ENCODE measurements at places on chromosomes 1 and 21.
A peak's percentile ranks its signal among the peaks of the same experiment; 100 is the strongest.

DNA sequence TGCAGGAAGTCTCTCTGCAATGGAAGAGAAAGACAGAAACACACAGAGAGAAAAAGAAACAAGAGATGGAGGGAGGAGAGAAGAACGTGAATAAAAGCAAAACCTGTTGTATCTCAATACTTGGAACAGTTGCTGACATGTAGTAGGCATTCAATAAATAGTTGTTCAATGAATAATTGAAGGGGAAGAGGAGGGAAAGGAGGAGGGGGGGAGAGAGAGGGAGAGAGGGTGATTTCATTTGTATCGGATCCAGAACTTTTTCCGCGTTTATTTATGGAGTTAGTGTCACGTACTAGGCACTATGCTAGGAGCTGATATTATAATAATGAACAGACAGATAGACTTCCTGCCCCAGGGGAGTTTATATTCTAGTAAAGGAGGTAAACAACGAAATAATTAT, 144.1 kb downstream of the OMA1 start:
- DNase-seq, result peak; percentile 21

GRCh38 chr21:44763451-44764318, 37.9 kb downstream of the UBE2G2 start:
- DNase-seq, result no peak

DNA sequence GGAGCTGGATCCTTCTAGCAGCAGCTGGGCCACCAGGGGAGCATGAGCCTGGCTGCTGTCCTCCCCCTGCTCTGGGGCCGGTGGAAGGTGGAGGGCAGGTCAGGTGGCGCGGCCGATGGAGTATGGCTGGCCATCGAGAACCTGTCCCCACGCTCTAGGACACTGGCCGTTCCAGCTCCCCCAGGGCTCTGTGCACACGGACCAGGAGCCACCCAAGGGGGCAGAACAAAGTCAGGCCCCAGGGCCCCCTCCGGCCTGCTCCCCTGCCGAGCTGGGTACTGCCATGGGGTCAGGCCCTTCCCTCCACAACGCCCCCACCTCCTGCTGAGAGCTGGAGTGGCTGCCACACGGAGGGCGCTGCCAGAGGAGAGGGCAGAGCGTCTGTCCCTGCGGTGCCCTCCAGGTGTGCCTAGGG, 4.5 kb upstream of the PLCH2 start:
- no peak for DNase-seq

- peak; percentile 2 for DNase-seq
Measured at GRCh38 chr1:69967245-69967766, 238.1 kb downstream of the LRRC40 start.

- DNase-seq, result no peak
Measured at GRCh38 chr21:36188081-36188681, 31.6 kb downstream of the DOP1B start.

GRCh38 chr1:155091071-155092051, 12.7 kb downstream of the EFNA3 start:
- peak; percentile 47 for DNase-seq

GRCh38 chr1:153775458-153776327, 486 bp downstream of the SLC27A3 start:
- DNase-seq, result peak; percentile 57

- DNase-seq, result peak; percentile 77
Measured at GRCh38 chr1:6922096-6922931, 137.1 kb downstream of the CAMTA1 start.

- DNase-seq, result no peak
Measured at GRCh38 chr1:5994713-5995621, 2.7 kb upstream of the NPHP4 start.

GRCh38 chr21:42252778-42253340, 33.9 kb downstream of the ABCG1 start:
- DNase-seq, result no peak

- DNase-seq, result no peak
Measured at GRCh38 chr21:43720539-43721166, 1.7 kb downstream of the PDXK start.

GRCh38 chr1:114180742-114181141, 27.1 kb upstream of the SYT6 start:
- DNase-seq, result no peak

- no peak for DNase-seq
Measured at GRCh38 chr1:65109487-65109886, 38.5 kb upstream of the AK4 start.

GRCh38 chr1:224435318-224435763, 744 bp upstream of the WDR26 start:
- peak; percentile 78 for DNase-seq

- no peak for DNase-seq
Measured at GRCh38 chr1:62336995-62337705, 17.9 kb upstream of the KANK4 start.

DNA sequence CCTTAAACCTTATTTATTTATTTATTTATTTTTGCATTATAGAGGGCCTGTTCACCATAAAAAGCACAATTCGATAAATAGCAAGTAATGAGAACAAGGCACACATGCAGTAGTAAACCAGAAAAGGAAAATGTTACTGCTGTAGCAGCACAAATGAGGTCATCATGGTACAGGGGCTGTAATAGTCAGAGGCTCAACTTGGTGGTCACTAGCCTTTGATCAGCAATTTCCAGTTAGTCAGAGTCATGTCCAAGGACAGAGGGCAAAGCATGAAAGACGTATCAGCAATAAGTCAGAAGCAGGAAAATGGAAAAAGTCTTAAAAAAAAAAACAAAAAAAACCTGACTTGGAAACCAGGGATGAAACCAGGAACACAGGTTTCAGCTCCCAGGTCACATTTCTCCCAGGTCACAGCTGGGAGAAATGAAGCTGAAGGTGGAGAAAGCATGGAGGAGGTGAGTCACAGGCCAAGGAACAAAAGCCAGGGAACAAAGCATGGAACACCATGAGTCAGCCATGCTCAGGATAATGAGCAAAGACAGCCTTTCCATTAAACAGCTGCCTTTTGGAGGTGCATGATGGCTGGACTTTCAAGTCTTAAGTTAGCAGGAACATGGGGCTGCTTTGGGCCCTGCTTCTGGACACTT, 556.3 kb downstream of the LTN1 start:
- peak; percentile 45 for DNase-seq

- DNase-seq, result peak; percentile 88
Measured at GRCh38 chr1:234486858-234487840, 8.2 kb upstream of the TARBP1 start.

DNA sequence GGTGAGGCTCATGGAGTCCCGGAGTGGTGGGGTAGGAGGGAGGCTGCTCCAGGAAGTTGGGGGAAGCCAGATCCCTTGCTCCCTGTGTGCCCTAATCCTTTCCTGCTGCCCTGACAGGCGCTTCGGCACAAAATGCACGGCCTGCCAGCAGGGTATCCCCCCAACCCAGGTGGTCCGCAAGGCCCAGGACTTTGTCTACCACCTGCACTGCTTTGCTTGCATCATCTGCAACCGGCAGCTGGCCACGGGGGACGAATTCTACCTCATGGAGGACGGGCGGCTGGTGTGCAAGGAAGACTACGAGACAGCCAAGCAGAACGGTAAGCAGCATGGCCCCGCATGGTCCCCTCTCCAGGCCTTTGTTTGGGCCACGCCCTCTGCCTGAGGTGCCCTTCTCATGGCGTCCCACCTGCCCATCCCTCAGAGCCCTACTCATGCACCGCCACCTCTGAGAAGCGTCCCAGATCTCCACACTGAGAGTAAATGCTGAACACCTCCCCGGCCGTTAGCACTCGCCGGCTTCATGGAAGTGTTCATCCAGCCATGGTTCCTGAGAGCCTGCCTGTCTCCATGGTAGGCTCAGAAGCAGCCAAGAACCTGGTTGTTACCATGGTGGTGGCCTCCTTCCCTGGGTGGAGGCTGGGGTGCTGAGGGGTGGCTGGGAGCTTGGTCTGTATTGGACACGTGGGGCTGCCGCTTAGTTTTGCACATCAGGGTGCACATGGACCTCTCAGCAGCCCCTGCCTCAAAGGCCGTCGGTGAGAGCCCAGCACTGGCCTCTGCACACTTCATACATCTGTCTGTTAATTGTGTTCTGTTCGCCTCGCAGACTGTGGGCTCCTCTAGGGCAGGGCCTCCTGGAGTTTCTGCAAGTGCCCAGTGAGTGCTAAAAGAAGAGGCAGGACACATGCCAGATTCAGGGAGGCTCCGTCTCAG, 36.5 kb downstream of the LHX4 start:
- no peak for DNase-seq

- peak; percentile 23 for DNase-seq
Measured at GRCh38 chr1:20361805-20362381, 71.2 kb downstream of the VWA5B1 start.

DNA sequence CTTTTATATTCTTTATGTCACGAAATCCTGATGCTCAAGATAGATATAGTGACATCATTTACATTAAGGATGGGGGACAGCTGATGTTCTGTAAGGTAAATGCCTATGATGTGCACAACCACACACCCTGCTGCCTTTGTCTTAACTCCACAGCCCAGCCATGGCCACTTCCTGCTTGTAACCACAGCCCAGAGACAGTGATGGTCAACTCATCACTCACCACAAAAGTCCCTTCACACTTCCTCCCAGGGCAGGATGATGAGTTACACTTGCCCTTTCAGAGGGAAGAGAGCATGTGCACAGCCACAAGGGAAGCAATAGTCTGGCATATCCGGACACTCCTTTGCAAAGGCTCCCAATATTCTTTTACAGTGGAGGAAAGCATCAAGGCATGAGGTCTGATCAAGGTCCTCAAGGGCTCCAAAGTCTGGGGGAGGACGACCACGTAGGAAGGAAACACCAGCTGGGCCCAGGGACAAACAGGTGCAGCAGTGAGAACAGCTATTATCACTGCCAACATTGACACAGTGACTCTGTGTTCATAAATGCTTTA, 53.8 kb downstream of the PLPP3 start:
- DNase-seq, result peak; percentile 33

DNA sequence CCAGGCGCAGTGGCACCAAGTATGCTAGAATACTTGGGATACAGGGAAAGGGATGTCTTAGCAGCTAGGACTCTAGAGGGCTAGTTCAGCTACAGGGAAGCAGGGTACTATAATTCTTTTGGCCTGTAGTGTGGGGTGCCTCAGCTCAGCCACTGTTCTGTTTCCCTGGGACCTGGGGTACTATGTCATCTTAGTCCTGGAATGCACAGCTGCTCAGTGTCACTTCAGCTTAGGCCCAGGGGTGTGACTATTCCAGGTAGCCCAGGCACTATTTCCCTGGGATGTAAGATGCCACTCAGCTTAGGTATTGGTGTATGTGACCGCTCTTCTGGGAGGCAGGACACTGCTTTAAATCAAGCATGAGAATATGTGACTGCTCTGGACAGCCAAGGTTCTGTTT, 34.1 kb downstream of the RGSL1 start:
- DNase-seq, result no peak

DNA sequence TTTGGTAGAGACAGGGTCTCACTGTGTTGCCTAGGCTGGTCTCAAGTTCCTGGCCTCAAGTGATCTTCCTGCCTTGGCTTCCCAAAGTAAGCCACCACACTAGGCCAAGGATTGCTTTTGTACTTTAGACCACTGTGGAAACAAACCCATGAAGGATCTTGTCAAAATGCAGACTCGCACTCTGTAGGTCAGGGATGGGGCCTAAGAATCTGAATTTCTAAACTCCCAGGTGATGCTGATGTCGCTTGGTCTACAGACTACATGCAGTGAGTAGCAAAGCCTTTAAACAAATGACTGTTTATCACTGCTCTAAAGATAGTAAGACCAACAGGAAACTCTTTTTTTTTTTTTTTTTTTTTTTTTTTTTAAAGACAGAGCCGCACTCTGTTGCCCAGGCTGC, 54.1 kb upstream of the MUTYH start:
- no peak for DNase-seq

DNA sequence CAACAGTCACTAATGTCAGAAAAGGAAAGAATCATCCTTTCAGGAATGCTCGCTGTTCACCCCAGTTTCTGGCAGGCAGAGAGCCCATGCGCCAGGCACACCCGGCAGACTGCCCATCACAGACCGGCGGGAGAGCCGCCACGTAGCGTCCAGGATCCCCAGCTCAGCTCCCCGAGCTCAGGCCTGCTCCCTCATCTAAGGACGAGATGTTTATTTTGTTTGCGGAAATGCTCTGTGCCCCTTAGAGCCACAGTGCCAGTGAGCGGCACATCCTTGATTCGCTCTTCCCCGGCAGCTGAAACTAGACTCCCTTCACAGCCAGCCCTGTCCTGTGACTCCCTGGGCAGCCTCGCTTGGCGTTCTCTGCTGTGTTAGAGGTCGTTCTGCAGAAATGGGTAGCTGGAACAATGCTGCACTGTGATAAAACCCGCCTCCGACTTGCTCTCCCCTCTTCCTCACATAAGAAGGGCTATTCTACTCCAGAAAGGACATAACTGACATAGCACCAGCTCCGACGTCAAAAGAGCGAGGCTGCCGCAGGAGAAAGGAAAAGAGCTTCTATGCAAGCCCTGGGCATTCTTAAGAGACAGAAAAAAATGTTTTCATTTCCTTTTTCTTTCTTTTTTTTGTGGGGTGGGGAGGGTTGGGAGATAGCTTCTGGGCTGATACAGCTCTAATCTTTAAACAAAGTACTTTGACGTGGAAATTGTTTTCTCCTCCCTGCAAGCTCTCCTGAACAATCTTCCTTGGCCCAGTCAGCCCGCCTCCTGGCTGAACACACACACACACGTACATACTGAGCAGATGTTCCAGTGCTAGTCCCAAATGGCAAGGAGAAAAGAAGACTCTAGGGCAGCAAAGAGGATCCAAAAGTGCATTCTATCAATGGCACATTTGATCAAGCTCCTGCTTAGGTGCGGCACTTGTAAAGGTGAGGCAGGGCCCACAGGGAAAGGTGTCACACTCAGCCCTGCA, 37.2 kb downstream of the MRAP start:
- peak; percentile 41 for DNase-seq

- no peak for DNase-seq
Measured at GRCh38 chr1:171429137-171429536, 56.2 kb upstream of the PRRC2C start.

GRCh38 chr1:169124459-169124858, 18.0 kb downstream of the ATP1B1 start:
- DNase-seq, result no peak

- no peak for DNase-seq
Measured at GRCh38 chr1:229897501-229897900, 169.5 kb upstream of the GALNT2 start.

DNA sequence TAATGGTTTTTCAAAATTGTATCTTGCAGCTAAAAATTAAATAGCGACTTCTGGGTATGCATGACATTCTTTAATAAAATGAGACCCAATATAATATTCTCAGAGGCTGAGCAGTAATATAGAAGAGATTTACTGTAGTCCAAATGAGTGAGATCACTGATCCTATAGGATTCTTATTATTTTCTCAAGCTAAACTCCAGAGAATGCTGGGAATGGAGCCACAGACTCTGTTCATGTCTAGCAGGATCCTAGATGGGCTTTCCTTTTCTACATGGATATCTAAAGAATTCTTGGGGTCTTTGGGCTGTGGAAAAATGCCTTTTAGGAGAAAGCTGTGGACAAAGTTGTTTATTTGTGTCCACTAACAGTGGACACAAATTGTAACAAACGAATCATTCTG, 150.7 kb upstream of the ZNF644 start:
- no peak for DNase-seq

Measured in iris pigment epithelial cell (primary cell).